ENCODE measurements at places on chromosomes 7 and 10. TPM values are rescaled to one million over a fixed set of nuclear protein-coding genes. Genes with fewer than 3 reads are reported as not detected.

Gene CHAT
- not detected for polyA plus RNA-seq

Gene SLC26A3
- polyA plus RNA-seq = 0.48 TPM

Gene DENND2A
- 8.4 TPM for polyA plus RNA-seq

Gene ANK3
- polyA plus RNA-seq = 6.2 TPM

Gene PHTF2
- polyA plus RNA-seq = 4.3 TPM

Gene TRUB1
- polyA plus RNA-seq = 7.9 TPM

Gene PIP
- polyA plus RNA-seq = not detected

Gene RET
- 34.1 TPM for polyA plus RNA-seq

Gene MAGI2
- 8.9 TPM for polyA plus RNA-seq

Gene STARD3NL
- polyA plus RNA-seq = 17.6 TPM

Gene CCDC126
- 2.8 TPM for polyA plus RNA-seq

Gene C10orf105
- polyA plus RNA-seq = 0.07 TPM

Gene SBDS
- polyA plus RNA-seq = 245 TPM

Gene FKBP9
- 41.5 TPM for polyA plus RNA-seq

Gene DLX5
- polyA plus RNA-seq = 0.30 TPM

Gene CAV2
- 9.8 TPM for polyA plus RNA-seq

Gene SMKR1
- polyA plus RNA-seq = 0.72 TPM

Gene TUBAL3
- polyA plus RNA-seq = not detected

Gene AGBL3
- 0.97 TPM for polyA plus RNA-seq

Gene NODAL
- not detected for polyA plus RNA-seq

Gene EPO
- polyA plus RNA-seq = not detected

Gene SLC13A1
- not detected for polyA plus RNA-seq

Gene FOXI2
- polyA plus RNA-seq = not detected

Gene TAS2R39
- polyA plus RNA-seq = not detected

Gene PAX2
- polyA plus RNA-seq = 0.07 TPM

Gene GDF2
- polyA plus RNA-seq = not detected

Gene ABCB1
- polyA plus RNA-seq = 64.5 TPM

Gene PITRM1
- polyA plus RNA-seq = 107 TPM

Gene RNF148
- polyA plus RNA-seq = 0.20 TPM

Gene FAM25A
- polyA plus RNA-seq = 4.3 TPM

Gene COX15
- polyA plus RNA-seq = 22.2 TPM

Gene CTTNBP2
- polyA plus RNA-seq = 1.5 TPM

Gene HOXA5
- polyA plus RNA-seq = 21.8 TPM

Gene LIPF
- polyA plus RNA-seq = 1.5 TPM

Gene IL2RA
- 1.7 TPM for polyA plus RNA-seq

Gene GNG11
- 39.0 TPM for polyA plus RNA-seq

Gene TRIM56
- polyA plus RNA-seq = 8.3 TPM

Gene HOXA1
- polyA plus RNA-seq = 0.97 TPM

Gene ZNF789
- 22.8 TPM for polyA plus RNA-seq

Gene ZNF25
- polyA plus RNA-seq = 9.4 TPM

Gene MEOX2
- polyA plus RNA-seq = 0.82 TPM

Gene SFMBT2
- polyA plus RNA-seq = 4.5 TPM

Gene VSTM2A
- 1.5 TPM for polyA plus RNA-seq
